ENCODE measurements at places on chromosomes 2 and 18.

GRCh38 chr2:69958480-69958879, 3.0 kb downstream of the ASPRV1 start:
- DNase-seq = no peak

DNA sequence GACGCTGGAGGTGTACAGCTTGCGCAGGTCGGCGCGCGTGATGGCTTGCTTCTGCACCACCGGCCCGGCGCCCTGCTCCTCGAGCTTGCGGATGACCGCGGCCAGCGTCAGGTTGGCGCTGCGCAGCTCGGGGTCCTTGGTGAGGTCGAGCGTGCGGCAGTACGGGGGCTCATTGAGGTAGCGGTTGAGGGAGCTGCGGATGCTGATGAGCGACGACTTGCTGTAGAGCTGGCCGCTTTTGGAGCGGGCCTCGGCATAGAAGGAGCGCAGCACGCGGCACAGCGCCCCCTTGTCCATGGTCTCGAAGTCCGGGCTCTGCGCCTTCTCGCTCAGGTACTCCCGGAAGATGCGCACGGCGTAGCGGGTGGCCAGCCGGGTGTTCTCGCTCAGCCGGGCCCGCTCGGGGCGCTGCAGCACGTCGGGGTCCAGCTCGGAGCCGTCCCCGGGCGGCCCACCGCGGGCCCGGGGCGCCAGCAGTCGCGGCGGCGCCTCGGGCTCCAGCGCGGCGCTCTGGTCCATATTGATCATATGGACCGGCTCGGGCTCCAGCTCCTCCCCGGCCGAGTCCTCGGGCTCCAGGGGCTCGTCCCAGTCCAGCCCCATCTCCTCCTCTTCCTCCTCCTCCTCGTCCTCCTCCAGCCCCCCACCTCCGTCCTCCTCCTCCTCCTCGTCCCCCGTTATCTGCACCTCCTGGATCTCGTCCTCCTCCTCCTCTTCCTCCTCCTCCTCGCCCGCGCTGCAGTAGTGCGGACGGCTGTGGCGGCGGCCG, 523 bp downstream of the KCTD1 start:
- peak; percentile 89 for DNase-seq

DNA sequence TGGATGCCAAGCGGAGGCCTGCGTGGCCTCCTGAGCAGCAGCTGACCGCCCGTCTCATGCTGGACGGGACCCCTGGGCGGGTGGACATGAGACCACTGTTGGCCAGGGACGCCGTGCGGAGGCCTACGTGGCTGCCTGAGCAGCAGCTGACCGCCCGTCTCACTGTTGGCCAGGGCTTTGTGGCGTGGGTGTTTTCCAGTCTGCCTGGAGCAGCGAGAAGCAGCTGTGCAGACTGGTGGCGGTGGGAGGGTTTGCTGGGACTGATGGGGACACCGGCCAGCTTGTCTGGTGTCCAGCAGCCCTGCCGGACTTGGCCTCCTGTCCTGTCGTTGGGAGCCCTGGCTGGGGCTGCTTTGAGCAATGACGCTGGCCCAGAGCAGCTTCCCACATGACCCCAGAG, 5.8 kb upstream of the D2HGDH start:
- DNase-seq = no peak

- DNase-seq = no peak
These were observed 145.4 kb downstream of the FAM210A start for GRCh38 chr18:13580991-13581390.

- no peak for DNase-seq
These were observed 181.2 kb upstream of the FSHR start for GRCh38 chr2:49335546-49335945.

- DNase-seq = no peak
These were observed 2.0 kb upstream of the GAL3ST2 start for GRCh38 chr2:241774419-241775222.

- DNase-seq = no peak
These were observed 3.0 kb downstream of the CD8A start for GRCh38 chr2:86787736-86788135.

GRCh38 chr2:44191739-44192138, 23.1 kb downstream of the PPM1B start:
- DNase-seq = no peak

GRCh38 chr2:20349513-20349921, 1.1 kb downstream of the PUM2 start:
- DNase-seq = no peak

GRCh38 chr18:58845928-58846724, 18.6 kb upstream of the ZNF532 start:
- DNase-seq = no peak

DNA sequence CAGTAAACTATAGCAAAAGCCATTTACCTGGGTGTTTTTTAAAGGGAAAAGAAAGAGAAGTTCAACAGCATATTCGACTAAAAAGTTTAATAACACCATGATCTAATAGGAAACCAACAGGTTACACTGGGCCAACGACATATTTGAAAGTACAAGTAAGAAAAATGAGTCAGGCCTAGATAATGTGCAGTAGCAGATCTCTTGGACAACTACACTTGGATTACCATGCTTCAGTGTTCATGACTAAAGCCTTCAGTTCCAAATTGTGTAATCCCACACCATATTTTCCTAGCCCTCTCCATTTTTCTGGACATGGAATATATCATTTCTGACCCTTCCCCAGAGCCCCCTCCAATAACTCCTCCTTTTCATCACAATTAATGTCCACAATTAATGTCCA, 39.1 kb upstream of the FIGN start:
- DNase-seq = no peak

DNA sequence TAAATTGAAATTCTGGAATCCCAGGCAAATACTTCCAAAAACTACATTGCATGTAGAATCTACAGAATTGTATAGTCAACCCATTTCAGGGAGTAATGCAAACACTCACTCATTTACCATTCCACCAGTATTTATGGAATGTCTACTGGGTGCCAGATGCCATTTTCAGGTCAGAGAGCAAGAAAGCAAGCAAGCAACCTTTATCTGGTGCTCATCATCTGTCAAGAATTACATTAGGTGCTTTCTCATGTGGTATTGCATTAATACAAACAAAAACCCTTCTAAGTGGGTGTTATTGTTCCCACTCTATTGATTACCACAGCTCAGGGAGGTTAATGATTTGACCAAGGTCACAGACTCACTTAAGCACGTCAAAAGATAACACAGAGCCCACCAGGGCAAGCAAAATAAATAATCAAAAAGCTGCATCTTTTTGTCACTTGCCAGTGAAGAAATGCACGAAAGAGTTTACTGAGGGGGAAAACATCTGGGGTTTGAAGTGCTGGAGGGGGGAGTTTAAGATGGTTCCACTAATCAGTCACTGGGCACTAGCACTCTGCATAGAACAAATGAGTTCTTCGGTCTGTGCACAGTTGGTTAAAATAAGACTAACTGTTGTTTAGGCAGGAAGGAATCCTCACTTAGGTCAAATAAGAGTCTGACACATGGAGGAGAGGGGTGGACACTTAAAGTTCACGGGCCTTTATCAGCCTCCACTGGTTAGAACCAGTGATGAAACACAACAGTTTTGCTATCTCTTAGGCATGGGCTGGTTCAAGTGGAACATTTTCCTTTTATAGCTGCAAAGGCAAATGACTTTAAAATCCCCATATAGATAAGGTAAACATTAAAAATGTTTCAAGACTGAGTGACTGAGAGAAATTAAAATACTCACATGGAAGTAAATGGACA, 208.8 kb downstream of the CDH2 start:
- no peak for DNase-seq

- DNase-seq = no peak
These were observed 33.8 kb downstream of the NPC1 start for GRCh38 chr18:23552505-23552904.

DNA sequence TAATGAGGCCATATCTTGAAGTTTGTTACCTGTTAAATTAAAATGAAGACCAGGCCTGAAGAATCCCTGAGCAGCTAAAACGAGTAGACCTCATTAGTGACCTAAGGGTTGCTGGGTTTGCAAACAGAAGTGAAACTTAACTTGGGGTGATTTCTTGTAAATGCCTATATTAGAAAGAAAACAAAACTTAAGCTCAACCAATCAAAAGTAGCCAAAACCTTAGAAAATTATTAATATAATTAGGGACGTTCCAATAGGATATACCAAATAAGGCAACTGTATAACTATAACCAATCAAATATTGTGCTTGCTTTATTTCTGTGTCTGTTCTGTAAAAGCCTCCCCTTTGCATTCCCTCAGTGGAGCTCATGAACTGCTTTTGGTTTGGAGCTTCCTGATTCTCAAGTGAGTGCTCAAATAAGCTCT, 137.9 kb upstream of the VRK2 start:
- no peak for DNase-seq
